ENCODE measurements at places on chromosomes 7 and 10.

DNA sequence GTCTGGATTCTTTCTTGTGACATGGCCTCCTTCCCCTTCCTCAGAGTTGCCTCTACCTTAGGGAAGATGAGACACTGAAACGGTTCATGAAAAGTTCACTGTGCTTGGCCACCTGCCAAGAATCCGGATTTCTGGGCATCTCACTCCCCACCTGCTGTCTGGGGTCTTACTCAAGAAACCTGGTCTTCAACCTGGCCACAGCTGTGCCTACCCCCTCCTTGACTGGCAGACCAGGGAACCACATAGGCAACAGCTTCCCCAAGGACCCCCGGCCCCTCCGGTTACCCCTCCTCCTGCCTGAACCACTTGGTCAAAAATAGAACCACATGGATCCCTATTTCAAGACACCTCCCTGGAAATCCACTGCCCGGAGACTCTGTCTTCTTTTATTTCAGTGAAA is 58.7 kb upstream of the NANOS1 start:
- DNase-seq, result no peak

- no peak for DNase-seq
Measured at GRCh38 chr10:74113546-74113945, 37.1 kb downstream of the AP3M1 start.

- peak; percentile 93 for DNase-seq
Measured at GRCh38 chr7:108079648-108080591, 50.2 kb downstream of the LAMB4 start.

DNA sequence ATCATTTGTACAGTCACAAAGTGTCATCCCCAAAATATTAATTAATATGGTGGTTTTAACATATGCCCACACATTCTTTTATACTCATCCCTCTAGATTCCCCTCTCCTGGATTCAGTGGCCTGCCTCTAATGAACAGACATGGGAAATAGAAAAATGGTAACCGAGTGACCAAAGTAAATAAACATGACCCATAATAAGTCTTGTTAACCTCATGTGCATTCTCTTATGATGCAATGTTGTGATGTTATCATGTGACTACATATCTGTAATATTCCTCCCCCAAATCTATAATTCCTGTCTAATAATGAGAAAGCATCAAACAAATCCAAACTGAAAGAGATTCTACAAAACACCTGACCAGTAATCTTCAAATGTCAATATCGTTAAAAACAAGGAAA is 164.5 kb upstream of the PRSS1 start:
- no peak for DNase-seq

DNA sequence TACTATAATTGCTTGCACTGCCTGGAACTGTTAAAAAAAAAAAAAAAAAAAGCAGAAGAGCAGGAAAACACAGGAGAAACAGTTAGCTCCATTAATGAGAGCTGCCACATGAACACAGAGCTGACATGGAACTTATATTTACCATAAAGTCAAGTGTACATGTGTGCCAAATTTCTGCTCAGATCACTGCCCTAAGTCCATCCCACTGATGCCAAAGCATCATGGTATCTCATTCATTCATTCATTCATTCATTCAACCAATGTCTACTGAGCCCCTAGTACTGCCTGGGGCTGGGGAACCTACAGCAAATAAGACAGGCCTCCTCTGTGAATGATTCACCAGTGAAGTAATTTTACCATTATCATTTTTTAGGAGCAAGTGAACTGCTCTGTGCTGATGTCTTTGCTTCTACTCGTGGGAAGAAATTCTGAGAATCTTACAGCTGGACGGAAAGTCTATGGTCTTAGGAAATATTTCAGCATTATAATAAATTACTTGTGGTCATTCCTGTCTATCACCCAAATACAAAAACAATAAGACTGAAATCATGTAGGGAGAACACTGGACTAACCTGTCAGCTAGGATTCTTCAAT is 58.8 kb upstream of the ABLIM1 start:
- peak; percentile 79 for DNase-seq

- no peak for DNase-seq
Measured at GRCh38 chr10:71333129-71333887, 14.2 kb downstream of the SLC29A3 start.

DNA sequence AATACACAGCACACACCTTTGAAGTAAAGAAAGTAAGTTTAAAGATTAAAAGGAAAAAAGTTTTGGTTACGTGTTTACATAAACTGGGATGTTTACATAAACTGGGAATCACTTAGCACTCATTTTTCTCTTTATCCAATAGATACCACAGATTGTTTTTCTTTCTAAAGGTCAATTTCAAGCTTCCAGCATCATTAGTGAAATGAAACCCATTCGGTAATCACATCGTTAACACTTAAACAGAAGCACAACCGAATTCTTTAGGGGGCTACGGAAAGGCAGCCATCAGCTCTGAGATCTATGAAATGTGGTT is 1.1 kb downstream of the ODAD2 start:
- DNase-seq, result no peak

- no peak for DNase-seq
Measured at GRCh38 chr7:132872034-132872433, 209.9 kb downstream of the CHCHD3 start.

GRCh38 chr10:101293007-101293723 is 60.8 kb upstream of the BTRC start:
- no peak for DNase-seq

- DNase-seq, result no peak
Measured at GRCh38 chr10:30231071-30231652, 117.9 kb downstream of the MTPAP start.

DNA sequence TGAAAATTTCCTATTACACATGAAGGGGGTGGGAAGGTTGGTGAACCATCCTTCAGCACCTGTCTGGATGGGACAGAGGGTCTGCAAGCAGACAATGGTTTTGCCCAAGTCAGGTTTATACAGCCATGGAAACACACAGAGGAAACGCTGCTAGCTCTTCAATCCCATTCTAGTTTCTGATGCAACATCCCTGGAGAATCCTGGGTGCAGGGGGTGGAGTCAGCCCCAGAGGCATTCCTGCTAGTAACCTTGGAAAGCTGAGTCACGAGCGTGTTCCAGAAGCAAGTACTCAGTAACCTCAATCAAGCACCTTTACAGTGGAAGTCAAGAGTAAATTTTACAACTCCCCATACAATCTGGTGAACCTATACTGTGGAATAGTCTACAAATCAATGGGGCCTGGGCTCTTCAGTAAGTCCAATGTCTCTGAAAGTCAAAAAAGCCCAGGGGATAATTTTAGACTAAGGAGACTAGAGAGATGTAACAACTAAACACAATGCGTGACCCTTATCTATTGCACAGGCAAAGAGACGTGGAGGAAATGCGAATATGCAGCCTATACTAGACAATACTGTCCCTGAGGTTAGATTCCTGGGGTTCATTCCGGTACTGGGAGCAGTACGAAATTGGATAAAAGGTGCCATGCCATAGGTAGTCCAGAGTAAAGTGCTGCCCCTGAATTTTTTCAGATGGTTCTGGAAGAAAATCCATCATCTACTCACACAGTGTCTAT is 95.4 kb downstream of the ZRANB1 start:
- DNase-seq, result peak; percentile 83

GRCh38 chr10:55224007-55224781 is 423.2 kb upstream of the PCDH15 start:
- DNase-seq, result no peak

DNA sequence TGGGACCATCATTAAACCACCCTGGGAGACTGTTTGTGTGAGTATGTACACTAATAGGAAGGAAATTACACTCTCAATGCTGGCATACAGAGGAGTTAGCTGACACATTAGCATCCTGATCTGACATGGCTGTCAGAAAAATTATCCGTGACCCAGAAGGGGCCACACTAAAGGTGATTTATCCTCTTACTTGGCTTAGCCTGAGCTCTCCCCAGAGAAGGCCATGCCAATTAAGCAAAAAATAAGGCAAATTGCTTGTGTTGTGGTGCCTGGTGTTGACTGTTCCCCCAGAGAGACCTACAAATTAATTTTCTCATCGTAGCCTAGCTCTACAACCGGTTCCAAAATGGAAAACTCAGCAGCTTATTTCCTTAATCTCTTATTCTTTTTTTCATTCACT is 992.3 kb downstream of the KCNMA1 start:
- no peak for DNase-seq

DNA sequence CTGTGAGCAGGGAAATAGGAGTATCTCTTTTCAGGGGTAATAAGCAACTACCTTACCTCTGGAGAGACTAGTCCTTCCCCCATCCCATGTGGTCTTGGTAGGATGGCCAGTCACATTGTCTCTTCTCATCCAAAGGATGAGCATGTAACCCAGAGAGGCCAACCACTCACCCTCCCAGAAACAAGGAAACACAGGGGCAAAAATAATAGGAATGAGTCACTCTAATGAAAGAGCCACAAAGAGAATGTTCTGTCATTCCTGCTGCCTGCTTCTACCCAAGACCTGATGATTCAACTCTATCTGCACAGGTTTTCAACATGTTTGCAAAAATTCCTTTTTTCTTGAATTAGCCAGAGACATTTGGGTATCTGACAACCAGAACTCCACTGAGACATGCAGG is 99.3 kb upstream of the NFE2L3 start:
- DNase-seq, result no peak

GRCh38 chr10:33370434-33370930 is 36.0 kb upstream of the NRP1 start:
- no peak for DNase-seq

DNA sequence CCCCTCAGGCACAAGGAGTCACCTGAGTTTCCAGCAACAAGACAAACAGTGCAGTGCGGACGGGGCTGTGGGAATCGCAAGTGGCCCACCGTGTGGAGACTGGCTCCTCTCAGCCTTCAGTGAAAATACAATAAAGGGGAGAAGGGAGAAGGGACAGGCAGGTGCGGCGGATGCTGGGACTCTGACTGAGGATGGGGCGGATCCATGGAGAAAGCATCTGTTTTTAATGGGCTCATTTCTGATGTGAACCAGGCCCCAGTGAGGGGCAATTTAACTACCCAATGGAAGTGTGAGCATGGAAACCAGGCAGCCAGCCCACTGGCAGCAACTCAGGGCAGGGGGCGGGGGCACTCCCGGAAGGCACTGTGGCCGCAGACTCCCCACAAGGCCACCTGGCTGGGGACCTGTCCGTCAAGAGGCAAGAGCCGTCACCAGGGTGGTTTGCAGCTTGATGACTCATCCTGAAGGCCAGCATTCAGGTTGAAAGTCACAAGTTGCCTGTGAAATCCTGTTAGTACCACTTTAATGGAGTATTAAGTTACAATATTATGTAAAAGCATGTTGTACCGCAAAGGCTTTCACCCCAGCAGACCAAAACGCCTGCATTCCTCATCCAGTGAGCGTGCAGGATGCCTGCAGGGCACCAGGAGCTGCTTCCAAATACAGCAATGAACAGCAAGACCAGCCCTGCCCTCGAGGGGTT is 476.4 kb downstream of the PTPRN2 start:
- DNase-seq, result no peak

- peak; percentile 51 for DNase-seq
Measured at GRCh38 chr7:11830582-11831155, 1.3 kb downstream of the THSD7A start.

- DNase-seq, result peak; percentile 10
Measured at GRCh38 chr7:43834463-43835251, 34.7 kb downstream of the MRPS24 start.

DNA sequence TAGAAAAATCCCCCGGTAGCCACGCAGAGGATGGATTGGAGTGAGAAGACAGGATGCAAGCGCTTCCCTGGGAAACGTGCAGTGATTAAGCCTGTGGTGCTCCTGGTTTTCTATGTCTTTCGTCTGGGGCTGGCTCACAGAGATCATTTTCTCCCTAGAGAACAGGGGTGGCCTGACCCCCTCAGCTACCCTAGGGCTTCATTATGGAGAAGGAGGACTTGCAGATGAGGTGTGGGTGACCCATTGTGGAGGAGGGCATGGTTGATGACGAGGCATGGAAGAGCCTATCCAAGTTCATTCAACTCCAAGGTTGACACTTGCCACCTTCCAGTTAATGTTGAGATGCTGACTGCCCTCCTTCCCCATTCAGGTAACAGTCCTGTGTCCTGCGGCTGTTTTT is 75.9 kb downstream of the VSTM4 start:
- no peak for DNase-seq

- peak; percentile 72 for DNase-seq
Measured at GRCh38 chr7:27031289-27032172, 64.3 kb downstream of the HOXA1 start.

- DNase-seq, result no peak
Measured at GRCh38 chr10:97763411-97763810, 8.4 kb downstream of the SFRP5 start.

DNA sequence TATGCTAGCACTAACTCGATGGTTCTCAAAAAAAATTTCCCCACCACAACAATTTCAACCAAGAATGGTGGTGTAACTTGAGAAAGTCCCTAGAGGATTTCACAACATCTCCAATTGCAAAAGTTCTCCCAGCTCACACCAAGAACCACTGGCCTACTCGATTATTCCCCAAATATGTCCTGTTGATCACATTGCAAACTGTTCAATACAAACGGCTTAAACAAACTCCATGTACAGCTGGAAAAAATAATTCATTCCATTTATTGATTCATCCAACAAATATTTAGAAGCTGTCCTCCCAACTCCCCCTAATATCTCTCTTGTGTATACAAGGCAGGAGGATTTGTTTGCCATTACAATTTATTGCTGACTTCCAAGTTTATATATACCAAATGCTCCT is 19.1 kb downstream of the TMEM176B start:
- no peak for DNase-seq

- DNase-seq, result no peak
Measured at GRCh38 chr10:21217107-21217506, 308.4 kb downstream of the SKIDA1 start.

DNA sequence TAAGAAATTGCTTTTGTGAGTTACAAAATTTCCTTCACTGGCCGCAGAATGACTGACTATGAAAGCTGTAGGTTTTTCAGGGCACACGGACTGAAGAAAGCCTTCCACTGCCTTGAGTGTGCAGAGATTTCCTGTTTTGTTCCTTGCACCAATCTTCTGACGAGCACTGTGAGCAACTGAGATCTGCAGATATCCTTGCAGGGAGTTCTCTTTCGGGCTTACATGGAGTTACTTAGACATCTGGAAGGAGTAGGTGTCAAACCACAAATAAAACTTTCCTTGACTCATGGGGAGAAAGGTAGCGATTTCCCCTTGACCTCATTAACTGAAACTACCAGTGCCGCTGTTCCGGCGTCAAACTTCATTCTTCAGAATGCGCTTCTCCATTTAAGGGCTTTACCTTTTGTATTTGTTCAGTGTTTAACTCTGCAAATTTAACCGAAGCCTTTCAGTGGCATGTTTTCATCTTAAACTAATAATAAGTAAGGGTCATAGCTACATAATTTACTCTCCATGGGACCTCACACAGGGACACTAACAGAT is 1175.3 kb downstream of the GATA3 start:
- DNase-seq, result no peak

DNA sequence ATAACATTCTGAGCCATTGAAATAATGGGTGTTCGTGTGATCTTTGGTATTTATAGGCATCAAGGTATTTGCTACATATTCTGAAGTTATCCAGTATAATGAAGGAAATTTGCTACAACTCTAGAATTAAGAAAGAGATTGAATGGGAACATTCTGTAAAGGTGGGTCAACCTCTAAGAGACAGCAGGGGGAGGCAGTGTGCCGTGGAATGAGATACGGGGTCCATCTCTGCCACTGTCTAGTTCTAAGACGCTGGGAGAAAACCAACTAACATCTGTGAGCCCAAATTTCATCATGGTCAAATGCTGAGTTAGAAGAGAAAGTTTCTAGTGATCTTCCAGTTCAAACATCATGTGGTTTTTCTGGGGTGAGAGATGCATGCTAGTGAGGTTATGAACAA is 368.9 kb downstream of the SORCS1 start:
- no peak for DNase-seq

GRCh38 chr7:67593794-67594193 is 597.2 kb downstream of the TYW1 start:
- DNase-seq, result no peak

Measured in astrocyte (in vitro differentiated cells and primary cell).